ENCODE measurements at places on chromosomes 1 and 21.
A peak's percentile ranks its signal among the peaks of the same experiment; 100 is the strongest.

DNA sequence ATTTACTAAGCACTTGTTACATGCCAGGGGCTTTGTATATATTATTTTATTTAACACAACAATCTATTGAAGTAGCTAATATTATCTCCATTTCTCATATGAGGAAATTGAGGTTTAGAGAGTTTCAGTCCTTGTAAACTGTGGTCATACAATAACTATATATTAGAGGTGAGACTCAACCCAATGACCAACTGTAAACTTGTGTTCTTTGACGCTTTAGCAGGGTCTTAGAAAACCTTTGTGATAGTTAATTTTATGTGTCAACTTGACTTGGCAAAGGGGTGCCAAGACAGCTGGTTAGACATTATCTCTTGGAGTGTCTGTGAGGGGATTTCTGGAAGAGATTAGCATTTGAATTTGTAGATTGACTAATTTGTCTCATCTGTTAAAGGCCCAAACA is 252.4 kb upstream of the B3GALT2 start:
- no peak for DNase-seq

GRCh38 chr1:185824106-185824505 is 89.9 kb downstream of the HMCN1 start:
- no peak for DNase-seq

- DNase-seq, result no peak
Measured at GRCh38 chr1:9840176-9840575, 16.4 kb upstream of the CLSTN1 start.

- DNase-seq, result peak; percentile 90
Measured at GRCh38 chr1:235971571-235972310, 93.1 kb downstream of the NID1 start.

DNA sequence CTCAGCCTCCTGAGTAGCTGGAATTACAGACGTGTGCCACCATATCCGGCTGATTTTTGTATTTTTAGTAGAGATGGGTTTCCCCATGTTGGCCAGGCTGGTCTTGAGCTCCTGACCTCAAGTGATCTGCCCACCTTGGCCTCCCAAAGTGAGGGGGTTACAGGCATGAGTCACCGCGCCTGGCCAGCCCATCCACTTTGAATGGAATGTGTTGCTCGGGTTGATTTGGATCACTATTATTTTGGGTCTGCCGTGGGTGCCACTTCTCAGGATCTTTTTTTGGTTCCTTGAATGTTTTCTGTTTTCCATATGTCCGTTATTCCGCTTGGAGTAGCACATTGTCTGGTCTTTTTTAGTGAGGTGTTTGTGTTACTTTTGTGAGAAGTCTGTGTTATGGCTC is 17.0 kb downstream of the PCNT start:
- no peak for DNase-seq

DNA sequence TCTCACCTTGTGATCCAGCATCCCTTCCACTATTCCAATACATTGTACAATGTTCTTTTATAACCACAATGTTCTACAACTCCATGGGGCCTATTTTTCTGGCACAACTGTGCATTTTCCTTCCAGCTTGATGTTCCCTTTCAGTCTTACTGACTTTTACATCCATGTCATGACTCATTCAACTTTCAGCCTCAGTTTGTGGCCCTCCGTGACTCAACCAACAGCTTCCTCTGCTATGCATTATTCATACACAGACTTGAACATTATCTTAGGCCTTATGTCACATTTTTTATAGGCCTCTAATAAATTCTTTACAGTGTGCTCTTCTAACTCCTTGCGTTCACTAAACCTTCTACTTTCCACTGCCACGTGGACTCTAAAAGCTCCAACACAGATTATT is 119.4 kb upstream of the PRMT6 start:
- no peak for DNase-seq

Data from midbrain (tissue), 1 donor.